ENCODE measurements at places on chromosomes 6 and 20. TPM values are rescaled to one million over a fixed set of nuclear protein-coding genes. Genes with fewer than 3 reads are reported as not detected.

MYCT1 gene
- 122 TPM for total RNA-seq

SUMO4 gene
- total RNA-seq, result not detected

ZSCAN16 gene
- 3.4 TPM for total RNA-seq

ETV7 gene
- total RNA-seq, result 1.7 TPM

AGPAT4 gene
- 4.1 TPM for total RNA-seq
